ENCODE measurements at places on chromosomes 7 and 10.

GRCh38 chr10:125093199-125093973, 67.0 kb downstream of the CTBP2 start:
- no peak for DNase-seq

DNA sequence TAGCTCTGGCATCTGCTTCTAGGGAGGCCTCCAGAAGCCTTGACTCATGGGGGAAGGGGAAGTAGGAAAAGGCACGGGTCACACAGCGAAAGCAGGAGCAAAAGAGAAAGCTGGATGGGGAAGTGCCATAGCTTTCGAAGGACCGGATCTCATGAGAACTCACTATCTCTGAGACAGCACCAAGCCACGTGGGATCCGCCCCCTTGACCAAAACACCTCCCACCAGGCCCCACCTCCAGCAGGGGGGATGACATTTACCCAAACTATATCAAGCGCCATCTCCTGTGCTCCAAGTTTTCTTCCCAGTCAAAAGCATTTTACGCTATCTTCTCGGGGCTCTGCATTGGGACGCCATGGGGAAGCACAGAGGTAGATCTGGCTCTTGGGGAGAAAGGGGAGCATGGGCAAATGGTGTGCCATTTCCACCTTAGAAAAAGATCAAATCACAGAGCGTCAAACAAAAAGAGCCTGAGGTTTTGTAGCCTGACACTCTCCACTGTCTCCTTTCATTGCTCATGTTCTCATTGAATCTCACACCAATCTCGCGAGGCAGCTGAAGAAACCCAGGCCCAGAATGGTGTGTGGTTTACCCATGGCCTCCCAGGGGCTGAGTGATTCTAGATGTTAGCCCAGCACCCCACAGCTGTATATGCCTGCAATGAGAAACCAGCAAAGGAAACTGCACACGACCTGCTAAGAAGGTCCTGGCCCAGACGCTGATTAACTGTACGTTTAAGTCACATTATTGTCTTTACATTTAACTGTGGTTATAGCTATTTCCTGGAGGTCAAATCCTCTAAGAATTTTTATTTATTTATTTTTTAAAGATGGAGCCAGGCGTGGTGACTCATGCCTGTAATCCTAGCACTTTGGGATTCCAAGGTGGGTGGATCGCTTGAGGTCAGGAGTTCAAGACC, 8.1 kb upstream of the OLAH start:
- no peak for DNase-seq

GRCh38 chr10:84088626-84089025, 50.7 kb upstream of the GHITM start:
- no peak for DNase-seq

DNA sequence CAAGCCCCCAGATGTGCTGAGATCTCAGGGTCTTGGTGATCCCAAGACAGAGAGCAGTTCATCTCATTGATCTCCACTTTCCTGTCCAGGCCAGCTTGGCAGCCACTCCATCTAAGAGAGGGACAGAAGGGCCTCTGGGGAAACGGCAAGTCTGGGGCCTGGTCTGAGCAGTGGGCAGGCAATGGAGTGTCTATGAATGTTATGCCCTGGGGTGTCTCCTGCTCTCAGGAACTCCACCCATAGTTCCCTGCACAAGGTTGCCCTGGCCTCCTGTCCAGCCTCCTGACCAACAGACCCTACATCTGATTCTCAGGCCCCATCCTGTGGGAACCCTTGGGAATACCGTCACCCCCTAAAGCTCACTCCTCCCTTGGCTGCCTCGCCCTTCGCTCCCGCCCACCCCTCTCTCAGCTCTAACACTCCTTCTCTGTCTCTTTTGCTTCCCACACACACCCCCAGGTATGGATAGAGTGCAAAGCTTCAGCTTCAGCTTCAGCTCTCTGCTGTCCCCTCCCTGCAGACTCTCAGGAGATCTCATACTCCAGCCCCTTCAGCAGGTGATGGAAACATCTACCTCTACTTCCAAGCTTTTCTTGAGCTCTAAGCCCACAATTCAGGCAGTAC, 83.0 kb downstream of the HIF1AN start:
- DNase-seq: no peak

All from naive thymus-derived CD4-positive, alpha-beta T cell (primary cell).